ENCODE measurements at places on chromosomes 3 and 15.

DNA sequence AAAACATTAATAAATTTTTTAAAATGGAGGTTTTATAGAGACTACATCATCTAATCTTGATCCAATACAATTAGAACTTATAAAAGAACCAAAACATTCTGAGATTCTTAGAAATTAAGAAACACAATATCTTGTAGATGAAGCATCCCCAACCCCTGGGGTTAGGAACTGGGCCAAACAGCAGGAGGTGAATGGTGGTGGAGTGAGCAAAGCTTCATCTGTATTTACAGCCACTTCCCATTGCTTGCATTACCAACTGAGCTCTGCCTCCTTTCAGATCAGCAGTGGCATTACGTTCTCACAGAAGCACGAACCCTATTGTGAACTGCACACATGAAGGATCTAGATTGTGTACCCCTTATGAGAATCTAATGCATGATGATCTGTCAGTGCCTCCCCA is 36.3 kb downstream of the KNL1 start:
- DNase-seq: no peak

- DNase-seq: peak; percentile 43
Measured at GRCh38 chr3:194344012-194344411, 7.1 kb downstream of the CPN2 start.

DNA sequence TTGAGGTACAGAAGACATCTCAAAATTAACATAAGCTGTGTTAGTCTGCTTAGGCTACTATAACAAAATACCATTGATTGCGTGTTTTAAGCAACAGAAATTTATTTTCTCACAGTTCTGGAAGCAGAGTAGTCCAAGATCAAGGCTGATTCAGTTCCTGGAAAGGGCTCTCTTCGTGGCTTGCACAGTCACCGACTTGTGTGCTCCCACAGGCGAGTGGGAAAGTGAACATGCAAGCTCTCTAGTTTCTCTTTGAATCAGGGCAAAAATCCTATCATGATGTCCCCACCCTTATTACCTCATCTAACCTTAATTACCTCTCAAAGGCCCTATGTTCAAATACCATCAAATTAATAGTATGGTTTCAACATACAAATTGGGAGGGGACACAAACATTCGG is 505.9 kb downstream of the ZIC1 start:
- DNase-seq: no peak

GRCh38 chr15:77282333-77282732 is 137.6 kb downstream of the PEAK1 start:
- no peak for DNase-seq

DNA sequence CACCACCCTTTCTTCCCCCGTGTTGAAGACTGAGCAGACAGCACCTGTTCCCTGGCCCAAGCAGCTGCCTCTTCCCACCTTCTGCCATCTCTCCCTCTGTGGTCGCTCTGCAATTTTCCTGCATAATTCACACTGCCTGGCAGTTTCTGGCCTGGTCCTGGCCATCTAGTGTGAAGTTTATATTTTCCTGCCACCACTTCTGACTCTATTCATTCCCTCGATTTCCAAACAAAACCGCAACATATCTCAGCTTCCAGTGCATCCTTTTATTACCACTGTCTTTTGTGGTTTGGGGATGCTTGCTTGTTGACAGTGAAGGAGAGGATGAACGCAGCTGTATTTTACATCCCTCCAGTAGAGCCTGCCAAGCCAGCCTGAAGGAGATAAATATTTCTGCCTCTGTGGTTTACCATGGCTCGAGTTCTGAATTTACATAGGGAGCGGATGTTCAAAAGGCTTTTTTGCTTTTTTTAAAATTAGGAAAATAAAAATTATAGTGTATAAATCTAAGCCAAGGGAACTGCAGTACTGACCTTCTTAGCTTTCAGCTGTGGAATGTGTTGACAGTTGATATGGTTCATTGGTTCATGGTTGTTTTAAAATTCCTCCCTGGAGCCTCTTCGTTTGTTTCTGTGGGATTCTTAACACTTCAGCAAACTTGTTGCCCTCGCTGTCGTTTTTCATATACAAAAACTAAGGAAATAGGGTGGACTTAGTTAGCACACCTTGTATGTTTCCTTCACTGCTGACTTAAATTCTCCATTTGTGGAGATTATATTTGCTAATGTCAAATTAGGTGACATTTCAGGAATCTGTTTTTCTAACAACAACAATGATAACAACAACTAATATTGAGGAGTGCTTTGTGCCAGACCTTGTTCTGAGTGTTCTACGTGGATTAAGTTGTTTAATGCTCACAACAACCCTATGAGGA is 250.5 kb downstream of the ADAMTSL3 start:
- no peak for DNase-seq

- DNase-seq: no peak
Measured at GRCh38 chr3:33799202-33799551, 747 bp downstream of the PDCD6IP start.

DNA sequence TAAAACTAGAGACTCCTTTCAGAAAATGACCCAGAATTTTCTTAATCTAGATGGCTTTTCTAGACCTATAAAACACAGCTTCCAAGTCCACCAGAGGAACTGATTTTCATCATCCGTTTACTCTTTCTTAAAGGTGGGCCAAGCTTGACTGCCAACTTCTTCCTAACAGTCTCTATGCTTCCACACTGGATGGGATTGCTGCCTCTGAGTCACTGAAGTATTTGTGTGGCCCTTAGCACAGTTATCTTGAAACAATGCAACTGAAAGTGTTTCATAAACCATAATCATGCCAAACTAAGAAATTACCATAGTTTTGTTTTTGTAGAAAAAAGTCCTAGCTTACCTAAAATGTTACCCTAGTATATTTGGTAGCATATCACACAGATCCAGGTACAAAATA is 985.7 kb downstream of the TUSC7 start:
- no peak for DNase-seq

- DNase-seq: no peak
Measured at GRCh38 chr3:54660714-54661132, 267.1 kb downstream of the LRTM1 start.

DNA sequence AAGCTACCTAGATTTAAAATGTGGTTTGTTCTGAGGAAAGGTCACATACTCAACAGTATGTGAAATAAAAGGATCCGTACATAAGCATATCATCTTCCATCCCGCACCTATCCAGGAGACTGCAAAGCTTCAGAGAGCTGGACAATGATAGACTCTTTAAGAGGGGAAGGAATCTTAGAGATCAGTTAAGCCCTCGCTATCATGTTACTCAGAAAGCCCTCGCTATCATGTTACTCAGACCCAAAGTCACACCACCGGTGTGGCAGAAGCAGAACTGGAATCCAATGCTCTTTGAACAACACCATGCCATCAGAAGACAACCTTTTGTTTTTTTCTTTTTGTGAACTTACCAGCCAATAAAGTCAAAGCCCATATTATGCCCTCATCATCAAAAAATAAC is 5.8 kb downstream of the ANO10 start:
- DNase-seq: no peak

Measured in central memory CD4-positive, alpha-beta T cell (primary cell).